ENCODE measurements at places on chromosomes 7 and 10.

DNA sequence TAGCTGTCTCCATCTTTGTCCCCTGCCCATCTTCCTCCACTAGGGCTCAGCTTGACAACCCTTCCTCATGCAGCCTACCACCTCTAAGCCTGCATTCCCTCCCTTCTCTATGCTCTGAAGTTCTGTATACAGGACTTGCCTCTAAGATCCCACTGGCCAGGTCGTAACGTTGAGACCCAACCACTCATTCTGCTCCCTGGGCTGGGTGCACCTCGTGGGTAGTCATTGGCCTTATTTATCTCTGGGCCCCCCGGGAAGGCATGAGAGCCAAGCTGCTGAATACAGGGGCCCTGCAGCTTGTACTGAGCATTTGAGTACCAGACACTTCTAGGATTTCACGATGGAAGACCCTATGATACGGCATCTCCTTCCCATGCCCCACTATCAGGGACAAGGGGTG, 31.2 kb downstream of the MYL10 start:
- no peak for DNase-seq

DNA sequence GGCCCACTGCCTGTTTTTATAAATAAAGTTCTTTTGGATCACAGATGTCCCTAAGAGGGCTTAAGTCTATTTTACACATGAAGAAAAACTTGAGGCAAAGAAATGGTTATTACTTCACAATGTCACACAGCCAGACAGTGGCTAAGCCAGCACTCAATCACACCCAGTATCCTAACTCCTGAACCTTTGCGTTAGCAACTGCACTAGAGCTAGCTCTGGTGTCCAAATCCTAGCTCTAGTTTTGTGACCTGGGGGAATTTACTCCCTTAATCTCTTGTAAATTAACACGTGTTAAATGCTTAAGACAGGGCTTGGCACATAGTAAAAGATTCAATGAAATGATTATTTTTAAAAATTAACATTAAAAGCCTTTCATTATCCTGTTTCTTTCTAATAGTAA, 49.0 kb upstream of the TPK1 start:
- no peak for DNase-seq

DNA sequence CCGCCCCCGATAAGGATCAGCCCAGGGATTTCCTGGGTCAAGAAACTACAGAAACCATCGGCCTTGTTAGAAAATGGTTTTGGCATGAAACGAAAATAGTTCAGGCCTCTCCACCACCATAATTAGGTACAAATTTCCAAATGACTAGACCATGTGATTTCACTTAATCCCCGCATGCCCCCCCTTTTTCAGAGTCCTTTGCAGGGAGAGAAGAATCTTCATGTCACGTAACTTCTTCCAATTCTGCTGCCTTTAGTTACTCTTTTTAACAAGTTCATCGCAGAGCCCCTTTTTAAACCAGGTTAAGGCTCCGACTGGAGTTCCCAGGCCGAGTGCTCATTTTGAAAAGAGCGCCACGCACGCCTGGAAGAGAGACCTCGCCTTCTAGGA, 3.4 kb downstream of the PDGFA start:
- DNase-seq: no peak

GRCh38 chr10:128169811-128170379, 43.7 kb upstream of the MKI67 start:
- DNase-seq: no peak

DNA sequence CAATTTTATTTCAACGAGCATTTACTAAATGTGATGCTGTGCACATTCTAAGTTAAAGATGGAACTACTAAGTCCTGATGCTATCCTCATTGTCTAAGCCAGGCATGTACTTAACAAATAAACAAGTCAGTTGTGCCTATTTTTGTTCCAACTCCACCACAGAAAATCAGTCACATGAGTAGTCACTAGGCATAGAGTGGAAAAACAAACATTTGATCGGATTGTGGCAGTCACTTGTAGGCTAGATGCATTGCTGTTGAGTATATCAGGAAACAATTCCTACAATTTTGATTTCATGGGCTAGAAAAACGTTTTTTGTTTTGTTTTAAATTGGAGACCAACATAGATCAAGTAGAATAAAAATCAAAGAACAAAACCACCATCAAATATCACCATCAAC, 177.6 kb upstream of the SLC25A13 start:
- no peak for DNase-seq

- no peak for DNase-seq
These were observed 68.1 kb upstream of the RNF148 start for GRCh38 chr7:122770686-122771335.

GRCh38 chr10:121838149-121838548, 89.7 kb downstream of the ATE1 start:
- DNase-seq: no peak

- DNase-seq: no peak
These were observed 575.3 kb downstream of the ETV1 start for GRCh38 chr7:13414181-13414580.

DNA sequence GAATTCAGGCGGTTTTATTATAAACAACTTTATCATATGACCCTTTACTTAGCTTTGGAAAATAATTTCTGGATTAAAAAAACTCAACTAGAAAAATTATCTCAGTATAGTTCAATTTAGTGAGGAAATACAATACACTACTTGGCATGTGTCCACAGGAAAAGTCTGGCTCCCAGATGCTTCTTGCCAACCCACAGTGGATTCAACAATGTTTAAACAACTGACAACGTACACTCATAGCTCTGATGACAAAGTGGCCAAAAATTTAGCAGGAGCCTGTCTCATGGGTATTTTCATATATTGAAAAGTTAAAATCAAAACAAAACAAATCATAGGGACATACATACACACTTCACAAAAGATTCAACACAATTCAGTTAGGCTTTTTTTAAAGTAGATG, 158.8 kb downstream of the SKAP2 start:
- peak; percentile 80 for DNase-seq

All from RWPE1 (cell line).